Activated CD4-positive, alpha-beta T cell treated with anti-CD3 and anti-CD28 coated beads, Interleukin-2, amount 50 U/mL, for 16 hours (primary cell): ENCODE measurements at places on chromosomes 1 and 21.

DNA sequence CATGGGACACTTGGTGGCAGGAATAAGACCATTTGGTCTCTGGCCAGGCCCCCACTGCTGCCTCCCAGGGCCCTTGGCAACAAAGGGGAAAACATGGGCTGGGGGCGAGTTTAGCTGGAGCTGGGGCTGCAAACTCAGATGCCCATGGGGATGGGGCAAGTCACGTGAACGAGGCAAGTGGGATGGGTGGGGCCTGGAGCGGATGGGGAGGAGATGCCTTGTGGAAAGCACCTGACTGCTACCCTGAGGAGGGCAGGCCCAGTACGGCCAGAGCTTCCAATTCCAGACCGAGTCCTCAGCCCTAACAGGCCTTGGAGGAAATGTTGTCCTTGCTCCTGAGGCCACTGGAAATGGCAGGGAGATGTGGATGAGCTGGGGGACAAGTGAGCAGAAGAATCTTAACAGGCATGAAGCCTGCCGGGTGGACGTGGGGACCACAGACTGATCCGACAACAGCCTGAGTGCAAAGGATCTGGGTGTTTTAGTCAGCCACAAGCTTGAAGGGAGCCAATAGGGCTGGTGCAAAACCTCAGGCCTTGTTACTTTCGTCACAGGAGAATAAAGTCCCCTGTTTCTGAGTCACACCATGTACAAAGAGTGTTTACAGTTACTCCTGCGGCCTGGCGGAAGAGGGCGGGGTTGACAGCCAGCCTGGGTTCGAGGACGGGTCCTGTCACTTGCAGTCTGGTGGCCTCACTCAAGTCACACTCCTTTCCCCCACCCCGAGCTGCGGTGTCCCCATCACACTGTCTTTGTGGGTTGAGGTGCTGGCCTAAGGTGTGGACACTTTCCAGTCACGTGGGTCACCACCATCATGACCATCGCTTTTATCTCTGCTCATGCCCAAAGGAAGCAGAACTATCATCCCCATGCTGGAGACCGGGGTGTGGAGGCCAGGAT is 19.1 kb downstream of the RUNX3 start:
- peak; percentile 82 for DNase-seq

DNA sequence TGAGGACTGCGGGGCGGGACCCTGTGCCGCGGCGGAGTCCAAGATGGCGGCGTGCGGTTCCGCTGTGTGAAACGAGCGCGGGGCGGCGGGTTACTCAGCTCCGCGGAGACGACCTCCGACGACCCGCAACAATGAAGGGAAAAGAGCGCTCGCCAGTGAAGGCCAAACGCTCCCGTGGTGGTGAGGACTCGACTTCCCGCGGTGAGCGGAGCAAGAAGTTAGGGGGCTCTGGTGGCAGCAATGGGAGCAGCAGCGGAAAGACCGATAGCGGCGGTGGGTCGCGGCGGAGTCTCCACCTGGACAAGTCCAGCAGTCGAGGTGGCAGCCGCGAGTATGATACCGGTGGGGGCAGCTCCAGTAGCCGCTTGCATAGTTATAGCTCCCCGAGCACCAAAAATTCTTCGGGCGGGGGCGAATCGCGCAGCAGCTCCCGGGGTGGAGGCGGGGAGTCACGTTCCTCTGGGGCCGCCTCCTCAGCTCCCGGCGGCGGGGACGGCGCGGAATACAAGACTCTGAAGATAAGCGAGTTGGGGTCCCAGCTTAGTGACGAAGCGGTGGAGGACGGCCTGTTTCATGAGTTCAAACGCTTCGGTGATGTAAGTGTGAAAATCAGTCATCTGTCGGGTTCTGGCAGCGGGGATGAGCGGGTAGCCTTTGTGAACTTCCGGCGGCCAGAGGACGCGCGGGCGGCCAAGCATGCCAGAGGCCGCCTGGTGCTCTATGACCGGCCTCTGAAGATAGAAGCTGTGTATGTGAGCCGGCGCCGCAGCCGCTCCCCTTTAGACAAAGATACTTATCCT is 430 bp downstream of the RBM15 start:
- DNase-seq: peak; percentile 67

GRCh38 chr1:25688390-25689119 is 72.0 kb downstream of the MAN1C1 start:
- no peak for DNase-seq

GRCh38 chr1:42381280-42381673 is 685 bp downstream of the RIMKLA start:
- DNase-seq: no peak

DNA sequence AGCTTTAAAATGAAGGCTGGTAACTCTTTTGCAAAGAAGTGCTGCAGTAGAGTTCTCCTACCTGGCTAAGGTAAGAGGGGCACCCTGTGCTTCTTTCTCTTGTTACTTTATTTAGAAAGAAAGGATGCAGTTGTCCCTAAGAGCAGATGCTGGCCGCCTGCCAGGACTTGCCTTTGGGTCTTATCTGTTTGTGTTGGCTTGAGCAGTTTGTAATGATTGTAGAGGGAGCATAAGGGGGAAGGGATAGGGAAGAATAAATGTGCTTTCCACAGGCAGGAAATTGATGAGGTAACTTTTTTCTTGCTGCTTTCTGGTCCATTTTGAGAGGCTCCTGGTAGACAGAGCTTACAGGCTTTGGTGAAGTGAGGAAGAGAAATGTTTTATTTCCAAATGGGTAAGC is 229.6 kb downstream of the HHAT start:
- no peak for DNase-seq

DNA sequence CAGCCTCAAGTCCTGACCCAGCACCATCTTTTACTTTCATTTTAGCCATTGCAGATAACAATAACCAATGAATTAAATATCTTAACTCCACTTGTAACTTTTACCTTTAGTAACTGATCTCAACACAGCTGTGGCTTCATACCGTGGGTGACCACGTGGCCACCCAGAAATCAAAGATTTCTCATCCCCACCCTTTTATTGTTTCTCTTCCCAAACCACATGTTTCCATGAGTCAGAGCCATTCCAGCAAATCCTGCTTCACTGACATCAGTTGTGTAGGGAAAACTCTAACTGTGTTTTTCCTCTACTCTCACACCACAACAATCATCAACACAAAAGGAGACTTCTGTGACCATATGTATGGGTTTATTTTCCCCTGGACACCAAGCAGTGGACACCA is 25.1 kb upstream of the BRDT start:
- DNase-seq: no peak

DNA sequence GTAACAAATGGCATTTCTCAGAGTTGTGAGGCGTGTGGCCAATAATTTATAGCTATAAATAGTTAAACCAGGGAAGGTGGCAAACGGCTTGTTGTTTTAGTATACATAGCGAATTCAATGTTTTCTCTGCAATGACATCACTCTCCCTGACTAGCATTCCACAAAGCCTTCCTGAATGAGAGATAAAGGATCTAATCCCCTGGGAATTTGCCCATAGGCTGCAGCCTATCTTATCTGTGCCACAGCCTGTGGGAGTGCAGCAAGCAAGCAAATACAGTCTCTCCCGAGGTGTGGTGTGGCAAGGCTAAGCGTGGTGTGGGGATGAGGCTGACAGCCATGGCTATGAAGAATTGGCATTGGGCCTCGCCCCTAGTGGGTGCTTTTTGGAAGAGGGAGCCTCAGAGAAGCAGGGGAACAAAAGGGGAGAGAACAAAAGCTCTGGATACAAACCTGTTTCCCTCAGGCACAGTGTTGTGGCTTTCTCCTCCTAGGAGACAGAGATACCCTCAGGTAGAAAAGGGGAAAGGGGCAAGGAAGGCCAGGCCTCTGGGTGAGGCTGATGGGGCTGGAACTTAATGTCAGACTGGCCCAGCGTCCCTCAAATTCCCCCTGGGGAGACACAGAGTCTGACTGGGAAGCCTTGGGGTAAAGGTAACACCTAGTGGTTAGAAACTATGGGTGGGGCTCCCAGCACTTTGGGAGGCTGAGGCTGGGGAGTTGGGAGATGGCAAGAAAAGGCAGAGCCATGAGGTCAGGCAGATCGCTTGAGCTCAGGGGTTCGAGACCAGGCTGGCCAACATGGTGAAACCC is 8.9 kb downstream of the TAGLN2 start:
- DNase-seq: no peak

DNA sequence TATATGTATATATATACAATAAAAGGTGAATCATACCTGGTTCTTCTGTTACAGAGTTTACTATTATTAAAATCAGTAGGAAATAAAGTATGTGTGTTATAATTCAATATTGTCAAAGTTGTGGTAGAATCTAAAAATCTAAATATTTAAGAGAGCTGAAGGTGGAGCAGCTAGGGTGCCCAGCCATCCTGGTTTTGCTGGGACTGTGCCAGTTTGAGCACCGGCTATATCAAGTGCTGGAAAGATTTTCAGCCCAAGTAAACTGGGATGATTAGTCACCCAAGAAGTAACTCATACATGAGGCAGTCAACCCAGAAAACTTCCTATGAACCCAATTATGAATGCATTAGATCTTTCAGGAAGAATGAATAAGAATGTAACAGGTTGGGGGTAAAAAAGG is 16.9 kb upstream of the KRTAP19-5 start:
- no peak for DNase-seq

GRCh38 chr1:224267925-224268324 is 62.0 kb downstream of the NVL start:
- DNase-seq: no peak

- no peak for DNase-seq
Measured at GRCh38 chr1:19554090-19554489, 68.8 kb upstream of the CAPZB start.

DNA sequence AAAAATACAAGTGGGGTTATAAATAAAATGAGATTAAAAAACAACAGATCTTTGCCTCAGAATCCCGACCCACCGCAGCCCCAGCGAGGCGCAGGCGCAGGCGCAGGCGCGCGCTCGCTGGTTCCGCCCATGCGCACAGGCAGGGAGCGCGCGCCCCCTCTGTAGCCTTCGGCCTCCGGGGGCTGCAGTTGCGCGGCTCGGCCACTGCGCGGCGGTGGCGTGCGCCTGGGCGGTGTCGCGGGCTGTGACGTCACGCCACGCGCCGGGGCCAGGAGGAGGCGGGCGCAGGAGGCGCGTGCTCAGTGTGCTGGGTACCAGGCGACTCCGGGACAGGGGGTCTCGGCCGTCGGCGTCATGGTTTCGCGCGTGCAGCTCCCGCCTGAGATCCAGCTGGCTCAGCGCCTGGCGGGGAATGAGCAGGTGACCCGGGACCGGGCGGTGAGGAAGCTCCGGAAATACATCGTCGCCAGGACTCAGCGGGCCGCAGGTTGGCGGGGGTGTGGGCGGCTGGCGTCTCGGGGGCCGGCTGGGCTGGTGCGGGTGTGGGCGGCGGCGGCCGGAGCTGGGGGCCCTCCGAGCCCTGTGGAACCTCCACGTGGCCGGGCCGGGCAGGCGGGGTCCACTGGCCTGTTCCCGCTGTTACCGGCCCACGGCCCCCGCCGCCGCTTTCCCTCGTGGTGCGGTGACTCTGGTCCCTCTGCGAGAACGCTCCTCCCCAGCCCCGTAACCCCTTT is at the start of gene RRP1:
Gene RRP1, plus strand, starts transcription at position 302 of the 734 bp plus-strand sequence. Its CDS starts 53 bp downstream, at position 355.
- DNase-seq: peak; percentile 94

DNA sequence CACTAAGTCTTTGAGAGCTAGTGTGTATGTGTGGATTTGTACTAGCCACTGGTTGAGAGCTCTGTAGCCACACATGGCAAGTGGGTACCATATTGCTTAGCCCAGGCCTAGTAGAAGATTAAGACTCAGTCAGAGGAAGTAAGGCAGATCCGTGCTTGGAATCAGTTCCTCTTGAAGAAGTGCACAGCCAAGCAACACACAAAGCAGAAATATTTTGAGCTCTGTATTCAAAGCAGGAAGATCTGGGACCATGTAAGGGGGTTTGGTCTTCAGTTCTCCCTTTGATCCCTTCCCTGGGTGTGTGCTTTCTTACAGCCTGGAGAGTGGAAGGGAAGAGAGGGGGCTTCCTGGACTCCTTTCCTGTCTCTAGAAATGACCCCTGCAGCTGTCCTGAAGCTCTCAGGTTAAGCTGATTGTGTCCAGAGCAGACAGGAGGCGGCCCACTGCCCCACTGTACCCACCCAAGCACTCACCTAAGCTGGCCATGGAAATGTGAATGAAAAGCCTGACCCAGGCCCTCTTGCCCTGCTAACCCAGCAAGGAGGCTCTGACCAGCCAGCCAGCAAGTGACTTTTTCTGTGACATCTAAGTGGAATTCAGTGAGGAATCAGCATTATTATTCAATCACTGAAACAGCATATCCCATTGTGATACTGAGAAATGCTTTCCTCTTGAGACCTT is 3.6 kb downstream of the ETS2 start:
- DNase-seq: no peak

- DNase-seq: no peak
Measured at GRCh38 chr1:230067419-230067870, 407 bp downstream of the GALNT2 start.

GRCh38 chr1:25821112-25821476 is 1.3 kb downstream of the MTFR1L start:
- DNase-seq: no peak

GRCh38 chr1:30572192-30572591 is 151.2 kb downstream of the MATN1 start:
- DNase-seq: no peak

DNA sequence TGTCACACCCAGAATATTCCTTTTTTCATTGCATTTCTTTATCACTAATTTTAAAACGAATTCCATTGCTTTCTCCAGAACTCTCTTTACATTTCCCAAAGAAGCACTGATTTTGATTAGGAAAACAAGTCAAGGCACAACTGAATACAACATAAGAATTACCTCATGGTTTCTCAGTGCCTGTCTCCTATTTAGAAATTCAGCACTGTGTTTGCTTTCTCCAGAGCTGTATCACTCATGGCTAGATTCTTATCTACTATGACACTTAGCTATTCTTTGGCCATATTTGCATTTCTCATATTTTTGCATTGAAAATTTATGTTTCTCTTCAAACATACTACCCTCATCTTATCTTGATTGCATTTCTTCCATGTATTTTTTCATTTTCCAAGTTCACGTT is 1402.0 kb downstream of the MRPL39 start:
- no peak for DNase-seq
